ENCODE measurements at places on chromosomes 4 and X.

DNA sequence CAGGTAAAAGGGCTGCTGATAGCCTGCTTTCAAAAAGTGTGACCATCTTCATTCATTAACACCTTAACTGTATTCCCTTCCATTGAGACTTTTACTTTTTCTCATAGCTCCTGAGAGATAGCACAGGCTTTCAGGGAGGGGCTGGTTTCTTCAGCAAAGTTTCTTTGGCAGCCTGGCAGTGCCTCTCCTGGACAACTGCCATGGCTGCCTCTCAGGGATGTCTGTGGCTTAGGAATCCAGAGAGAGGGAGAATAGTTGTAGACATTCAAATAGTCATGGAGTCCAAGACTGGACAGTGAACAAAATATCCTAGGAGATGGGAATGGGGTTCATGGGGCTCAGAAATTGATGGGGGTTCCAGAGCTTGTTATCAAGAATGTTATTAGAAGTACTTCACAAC is 81.1 kb downstream of the FAM47B start:
- no peak for DNase-seq

DNA sequence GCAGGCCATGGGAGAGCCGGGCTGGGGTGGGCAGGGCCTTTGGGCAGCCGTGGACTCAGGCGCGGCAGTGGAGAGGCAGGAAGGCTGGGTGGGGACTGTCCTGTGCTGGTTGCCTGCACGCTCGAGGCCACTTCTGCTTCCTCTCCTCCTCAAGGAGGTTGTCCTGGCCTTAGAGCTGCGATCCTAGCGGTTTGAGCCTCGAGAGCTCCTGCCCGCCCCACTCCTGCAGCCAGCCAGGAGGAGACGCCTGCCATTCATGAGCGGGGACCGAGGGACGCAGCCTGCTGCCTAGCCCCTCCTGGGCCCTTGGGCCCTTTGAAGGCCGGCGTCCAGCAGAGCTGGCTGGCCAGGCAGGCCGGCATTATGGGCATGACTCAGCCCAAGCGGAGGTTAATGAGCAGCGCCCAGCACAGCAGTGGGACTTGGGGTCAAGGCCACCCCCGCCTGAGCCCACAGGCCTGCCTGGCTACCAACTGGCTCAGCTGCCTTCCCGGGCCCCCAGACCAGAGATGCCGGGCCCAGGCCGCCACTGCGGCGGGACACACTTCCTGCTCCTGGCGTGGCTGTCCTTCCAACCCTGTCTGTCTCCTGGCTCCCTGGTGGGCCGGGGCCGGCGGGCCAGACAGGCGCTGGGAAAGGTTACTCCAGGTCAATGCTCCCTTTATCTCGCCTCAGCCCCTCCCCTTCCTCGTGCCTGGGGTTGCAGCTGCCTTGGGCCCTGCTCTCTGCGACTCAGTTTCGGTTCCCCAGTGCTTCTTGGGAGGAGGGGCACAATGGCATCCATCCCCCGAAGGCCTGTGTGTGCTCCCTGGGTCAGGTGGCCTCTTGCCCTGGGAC is 1.8 kb downstream of the ABCD1 start:
- DNase-seq, result peak; percentile 74

GRCh38 chrX:17553961-17554482 is 179.0 kb downstream of the NHS start:
- DNase-seq, result no peak

GRCh38 chr4:138871555-138871875 is 144.1 kb upstream of the NOCT start:
- DNase-seq, result no peak

- no peak for DNase-seq
Measured at GRCh38 chr4:1787411-1788077, 5.5 kb upstream of the FGFR3 start.

DNA sequence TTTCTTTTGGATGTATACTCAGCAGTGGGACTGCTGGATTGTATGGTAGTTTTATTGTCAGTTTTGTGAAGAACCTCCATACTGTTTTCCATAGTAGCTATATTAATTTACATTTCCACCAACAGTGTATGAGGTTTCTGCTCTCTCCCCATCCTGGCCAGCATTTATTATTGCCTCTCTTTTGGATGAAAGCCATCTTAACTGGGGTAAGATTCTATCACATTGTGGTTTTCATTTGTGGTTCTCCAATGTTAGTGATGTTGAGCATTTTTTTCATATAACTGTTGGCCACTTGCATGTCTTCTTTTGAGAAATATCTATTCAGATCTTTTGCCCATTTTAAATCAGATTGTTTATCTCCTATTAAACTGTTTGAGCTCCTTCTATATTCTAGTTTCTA is 27.6 kb downstream of the QRFPR start:
- no peak for DNase-seq

GRCh38 chr4:10197952-10198351 is 81.4 kb upstream of the WDR1 start:
- DNase-seq, result no peak

GRCh38 chr4:181569553-181569952 is 673.6 kb upstream of the TENM3 start:
- DNase-seq, result no peak

DNA sequence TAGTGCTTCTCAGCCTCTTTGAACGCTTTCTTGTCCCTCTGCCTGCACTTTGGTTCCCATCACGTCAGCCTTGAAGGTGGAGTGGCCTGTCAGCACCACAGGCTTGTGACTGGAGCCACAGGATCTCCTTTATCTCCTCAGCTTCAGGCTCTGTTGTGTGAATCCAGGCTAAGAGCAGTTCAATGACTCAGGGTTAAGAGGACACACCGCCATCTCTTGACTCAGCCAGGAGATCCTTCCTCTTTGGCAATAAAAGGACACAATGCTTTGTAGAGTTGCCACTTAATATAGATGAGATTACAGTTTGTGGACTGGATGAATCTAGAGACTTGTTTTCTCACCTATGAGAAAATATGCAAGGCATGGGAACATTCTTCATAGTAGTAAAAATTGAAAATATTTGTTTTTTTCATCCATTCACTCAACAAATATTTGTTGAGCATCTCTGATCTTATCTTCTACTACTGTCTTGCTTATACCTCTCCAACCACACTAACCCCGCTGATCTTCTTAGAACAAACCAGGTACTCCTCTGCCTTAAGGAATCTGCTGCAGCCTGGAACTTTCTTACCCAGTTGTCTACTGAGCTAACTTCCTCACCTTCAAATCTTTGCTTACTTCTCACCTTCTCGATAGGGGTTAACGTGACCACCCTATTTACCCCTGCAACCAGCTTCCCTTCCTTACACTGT is 62.3 kb downstream of the UCHL1 start:
- DNase-seq, result no peak

DNA sequence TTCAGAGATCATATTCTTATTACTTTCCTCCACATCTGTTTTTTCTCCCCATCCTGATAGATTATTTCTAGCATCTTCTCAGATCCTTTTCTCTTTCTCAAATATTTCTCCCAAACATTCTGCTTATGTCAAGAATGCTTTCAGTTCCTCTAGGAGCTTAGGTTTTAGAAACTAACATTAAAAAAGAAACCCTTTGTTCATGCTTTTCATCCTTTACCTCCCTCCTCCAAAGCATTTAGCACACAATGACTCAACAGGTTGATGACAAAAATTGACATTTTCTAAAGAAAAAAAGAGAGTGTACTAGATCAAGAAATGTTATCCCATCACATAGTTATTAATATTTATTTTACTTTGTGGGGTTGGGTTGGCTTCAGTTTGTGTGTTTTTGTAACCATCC is 16.5 kb upstream of the ALB start:
- no peak for DNase-seq

- peak; percentile 10 for DNase-seq
Measured at GRCh38 chr4:152382057-152382785, 153.7 kb downstream of the FBXW7 start.

- peak; percentile 13 for DNase-seq
Measured at GRCh38 chr4:6257247-6258025, 12.2 kb upstream of the WFS1 start.

- no peak for DNase-seq
Measured at GRCh38 chrX:78071331-78071730, 32.7 kb upstream of the PGK1 start.

GRCh38 chr4:7132730-7133582 is 59.4 kb upstream of the SORCS2 start:
- DNase-seq, result no peak

- DNase-seq, result no peak
Measured at GRCh38 chr4:111562826-111563225, 582.4 kb upstream of the FAM241A start.

DNA sequence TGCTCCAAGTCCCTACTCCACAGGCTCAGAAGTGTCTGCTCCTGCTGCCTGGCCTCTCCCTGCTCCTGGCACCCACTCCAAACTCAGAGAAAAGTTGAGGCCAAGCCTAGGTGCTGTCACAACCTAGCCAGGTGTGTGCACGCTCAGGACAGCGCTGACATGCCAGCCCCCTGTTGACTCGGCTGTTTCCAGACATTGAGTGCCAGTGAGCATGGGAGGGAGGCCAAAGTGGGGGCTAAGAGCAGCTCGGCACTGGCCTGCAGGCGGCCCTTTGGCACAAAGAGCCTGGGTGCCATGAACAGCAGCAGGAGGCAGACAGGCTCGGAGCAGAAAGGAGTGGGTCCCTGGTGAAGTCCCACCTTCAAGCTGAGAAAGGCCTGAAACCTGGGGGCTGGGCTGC is 79.6 kb upstream of the DDX60 start:
- no peak for DNase-seq

DNA sequence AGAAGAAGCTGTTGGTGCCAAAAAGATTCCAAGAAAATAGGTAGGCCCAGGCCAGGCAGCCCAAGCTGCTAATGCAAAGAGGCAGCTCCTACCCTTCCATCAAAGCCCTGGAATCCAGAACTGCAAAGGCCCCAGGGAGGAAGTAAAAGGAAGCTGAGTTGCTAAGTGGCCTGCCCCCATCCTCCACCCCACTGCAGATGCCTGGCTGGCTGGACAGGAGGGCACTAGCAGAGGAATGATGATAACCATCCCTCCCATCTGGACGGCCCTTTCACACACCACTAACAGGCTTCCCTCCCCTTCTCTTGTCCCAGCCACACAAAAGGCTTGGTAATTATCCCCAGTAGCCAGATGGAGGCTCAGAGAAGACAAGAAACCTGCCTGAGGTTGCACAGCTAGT is 32.4 kb upstream of the PJA1 start:
- DNase-seq, result no peak

- no peak for DNase-seq
Measured at GRCh38 chr4:45663003-45663402, 460.9 kb downstream of the GABRG1 start.

DNA sequence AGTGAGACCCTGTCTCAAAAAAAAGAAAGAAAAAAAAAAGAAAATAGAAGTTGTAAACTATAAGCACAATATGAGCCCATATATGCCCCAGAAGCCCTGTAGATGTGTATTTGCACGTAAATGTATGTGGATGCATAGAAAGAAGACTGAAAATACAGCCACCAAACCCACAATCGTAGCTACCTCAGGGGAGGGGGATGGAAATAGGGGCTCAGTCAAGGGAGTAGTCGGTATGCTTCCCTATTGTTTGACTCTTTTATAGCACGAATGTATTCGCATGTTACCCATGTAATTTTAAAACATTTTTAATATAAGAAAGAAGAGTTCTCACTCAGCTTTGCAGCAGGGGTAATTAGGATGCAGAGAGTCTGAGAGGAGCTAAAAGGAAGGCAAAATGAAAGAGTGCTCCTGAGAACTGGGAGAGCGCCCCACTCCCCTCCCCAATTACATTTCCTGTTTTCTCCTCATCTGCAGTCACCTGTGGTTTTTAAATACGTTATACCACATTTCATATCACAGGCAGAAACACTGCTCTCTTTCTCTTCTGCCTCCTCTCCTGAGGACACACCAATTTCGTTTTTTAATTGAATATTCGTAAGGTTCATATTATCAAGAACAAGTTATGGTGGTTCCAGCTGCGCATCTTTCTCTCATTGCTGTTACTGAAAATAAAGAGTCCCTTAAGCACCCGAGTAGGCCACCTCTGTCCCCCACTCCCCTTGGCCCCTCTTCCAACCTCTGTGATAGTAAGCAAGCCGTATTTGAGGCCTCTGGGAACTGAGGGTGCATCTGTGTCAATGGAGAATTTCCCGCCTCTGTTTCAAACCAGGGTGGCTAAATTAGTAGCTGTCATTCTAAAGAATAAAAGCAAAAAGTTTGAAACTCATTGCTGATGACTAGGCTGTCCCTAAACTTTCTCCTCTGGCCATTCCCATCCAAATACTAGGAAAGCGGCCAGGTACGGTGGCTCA is 10.7 kb downstream of the SEPTIN6 start:
- DNase-seq, result peak; percentile 58

DNA sequence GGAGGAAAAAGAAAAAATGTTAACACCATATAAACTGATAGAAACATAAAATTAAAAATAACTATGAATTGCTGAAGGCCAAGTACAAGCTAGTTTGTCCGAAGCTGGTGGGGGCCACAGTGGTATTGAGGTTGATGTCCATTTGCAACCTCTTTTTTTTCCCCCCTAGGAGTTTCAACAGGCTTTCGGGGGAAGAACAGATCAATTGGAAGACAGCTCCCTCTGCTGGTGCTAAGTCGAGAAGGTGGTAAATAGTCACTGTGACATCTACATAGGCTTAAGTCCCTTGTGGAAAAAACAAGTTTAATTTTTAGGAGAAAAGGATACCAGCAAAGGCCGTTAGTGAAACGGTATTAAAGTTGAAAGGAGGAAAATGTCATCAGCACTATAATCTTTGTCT is 115.7 kb upstream of the ZXDA start:
- DNase-seq, result peak; percentile 27

- no peak for DNase-seq
Measured at GRCh38 chrX:153686711-153687110, 1.0 kb upstream of the SLC6A8 start.

- DNase-seq, result no peak
Measured at GRCh38 chr4:153939570-153939969, 150.7 kb upstream of the SFRP2 start.

GRCh38 chr4:48093991-48094416 is 40.0 kb downstream of the TXK start:
- DNase-seq, result no peak

GRCh38 chr4:25131926-25132325 is 28.3 kb downstream of the SEPSECS start:
- DNase-seq, result no peak

DNA sequence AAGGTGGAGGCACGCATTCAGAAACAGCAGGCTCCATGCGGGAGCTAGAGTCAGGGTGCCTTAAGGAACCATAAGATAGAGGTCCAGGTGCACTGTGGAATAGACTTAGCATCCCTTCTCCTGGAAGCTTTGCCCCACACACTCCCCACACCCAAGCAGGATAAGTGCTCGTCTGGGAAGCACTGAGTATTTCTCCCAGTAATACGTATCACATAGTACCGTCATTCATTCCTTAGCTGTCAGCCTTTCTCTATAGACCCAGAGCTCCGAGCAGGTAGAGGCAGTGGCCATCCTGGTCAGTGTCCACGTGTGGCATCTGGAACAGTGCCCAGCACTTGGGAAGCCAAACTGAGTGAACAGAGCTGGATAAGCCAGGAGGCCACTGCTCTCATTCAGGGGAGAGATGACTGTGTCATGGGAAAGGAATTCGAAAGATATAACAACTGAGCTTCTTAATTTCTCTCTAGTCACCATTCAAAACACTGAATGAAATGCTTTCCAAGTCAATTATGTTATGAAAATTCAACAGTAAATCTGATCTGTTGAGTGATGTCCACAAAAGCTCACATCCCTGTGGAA is 9.9 kb downstream of the APBB2 start:
- DNase-seq, result no peak

Data from CD4-positive, alpha-beta T cell treated with Interleukin-1 beta for 1 hour (primary cell).